ENCODE measurements at places on chromosomes 11 and 22.

GRCh38 chr11:3947061-3947460 lies 91.6 kb downstream of the STIM1 start:
- peak; percentile 70 for DNase-seq

GRCh38 chr22:50717709-50718351 lies 20.2 kb upstream of the ACR start:
- DNase-seq: no peak

DNA sequence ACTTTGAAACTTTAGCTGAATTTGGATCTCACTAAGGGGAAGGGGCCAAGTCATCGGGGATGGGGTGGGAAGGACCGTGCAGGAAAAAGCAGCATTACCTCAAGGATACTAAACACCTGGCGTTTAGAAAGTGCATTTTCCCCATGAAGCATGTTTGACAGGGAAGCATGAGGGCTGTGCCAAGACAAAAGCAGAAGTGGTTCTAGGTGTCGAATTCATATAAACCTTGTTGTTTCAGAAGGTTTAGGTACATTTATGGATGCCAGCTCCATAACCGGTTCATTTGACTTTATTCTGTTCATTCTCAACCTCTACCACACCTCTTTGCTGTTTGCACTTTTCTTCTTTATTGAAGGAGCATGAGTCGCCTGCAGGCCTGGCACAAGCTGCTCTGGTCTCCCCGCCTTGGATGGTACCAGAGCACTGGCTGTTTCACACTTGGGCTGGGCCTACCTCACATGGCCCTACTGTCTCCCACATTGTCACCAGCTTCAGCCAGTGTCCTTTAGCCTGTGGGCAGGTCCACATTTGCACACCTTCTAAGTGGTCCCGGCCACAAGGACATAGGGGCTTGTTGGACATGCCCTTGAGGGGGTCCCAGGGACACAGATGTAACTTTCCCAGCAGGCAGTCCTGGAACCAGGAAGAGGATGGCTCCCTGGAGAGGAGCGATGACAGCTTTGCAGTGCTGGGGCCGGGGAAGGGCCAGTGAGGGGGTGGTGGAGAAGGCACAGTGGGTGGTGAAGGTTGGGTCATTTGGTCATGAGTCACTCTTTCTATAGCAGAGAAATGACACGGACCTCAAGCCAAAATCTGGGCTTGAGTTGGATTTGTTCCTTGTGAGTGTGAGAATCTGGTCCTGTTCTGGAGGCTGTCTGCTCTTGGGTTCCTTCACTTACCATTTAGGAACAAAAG lies 3.2 kb upstream of the ST14 start:
- DNase-seq: no peak

DNA sequence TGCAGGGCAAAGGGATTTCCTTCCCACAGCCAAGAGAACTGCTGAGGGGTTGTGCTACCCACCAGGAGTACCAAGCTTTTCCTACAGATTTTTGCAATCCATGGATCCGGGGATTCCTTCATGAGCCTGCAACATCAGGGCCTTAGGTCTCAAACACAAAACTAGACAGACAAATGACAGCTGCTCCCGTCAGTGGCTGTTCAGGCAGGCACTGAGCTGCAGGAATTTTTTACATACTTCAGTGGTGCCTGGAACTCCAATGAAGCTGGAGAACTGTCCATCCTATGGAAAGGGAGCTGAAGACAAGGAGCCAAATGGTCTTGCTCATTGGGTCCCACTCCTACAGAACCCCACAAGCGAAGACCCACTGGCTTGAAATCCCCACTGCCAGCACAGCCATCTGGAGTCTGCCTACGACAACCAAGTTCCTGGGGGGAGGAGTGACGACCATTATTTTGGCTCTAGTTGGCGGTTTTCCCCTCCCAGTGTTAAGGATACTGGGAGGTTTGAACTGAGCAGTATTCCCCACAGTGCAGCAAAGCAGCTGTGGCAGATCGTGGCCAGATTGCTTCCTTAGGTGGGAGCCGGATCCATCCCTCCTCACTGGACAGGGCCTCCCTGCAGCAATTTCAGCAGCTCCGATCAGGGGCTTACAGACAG lies 157.7 kb upstream of the TMEM45B start:
- no peak for DNase-seq

- DNase-seq: no peak
Observed at GRCh38 chr11:18729426-18729825, 3.4 kb upstream of the IGSF22 start.

DNA sequence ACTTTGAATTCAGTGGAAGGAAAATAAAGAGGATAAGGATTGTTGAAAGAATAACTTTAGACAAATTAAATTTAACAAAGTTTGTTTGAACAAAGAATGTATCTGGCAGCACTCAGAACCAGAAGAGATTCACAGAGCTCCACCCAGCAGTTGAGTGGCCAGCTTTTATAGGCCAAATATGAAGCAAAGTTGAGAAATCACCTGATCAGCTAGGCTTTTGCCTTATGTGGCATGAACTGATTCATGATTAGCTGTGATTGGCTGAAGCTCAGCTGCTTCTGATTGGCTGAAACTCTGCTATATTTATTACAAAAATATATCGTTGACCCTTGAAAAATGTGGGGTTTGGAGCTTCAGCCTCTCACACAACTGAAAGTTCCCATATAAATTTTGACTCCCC lies 62.6 kb downstream of the PIWIL4 start:
- no peak for DNase-seq

GRCh38 chr22:25930083-25930482 lies 188.1 kb downstream of the MYO18B start:
- DNase-seq: no peak

DNA sequence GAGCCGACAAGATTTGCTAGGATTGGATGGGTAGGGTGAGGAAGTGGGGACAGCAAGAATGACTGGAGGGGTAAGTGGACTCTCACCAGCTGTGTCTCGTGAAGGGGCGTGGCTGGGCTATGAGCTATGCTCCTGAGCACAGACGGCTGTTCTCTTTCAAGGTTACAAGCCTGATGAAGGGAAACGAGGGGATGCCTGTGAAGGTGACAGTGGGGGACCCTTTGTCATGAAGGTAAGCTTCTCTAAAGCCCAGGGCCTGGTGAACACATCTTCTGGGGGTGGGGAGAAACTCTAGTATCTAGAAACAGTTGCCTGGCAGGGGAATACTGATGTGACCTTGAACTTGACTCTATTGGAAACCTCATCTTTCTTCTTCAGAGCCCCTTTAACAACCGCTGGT lies 19.9 kb downstream of the F2 start:
- no peak for DNase-seq

GRCh38 chr11:32894149-32894827 lies 1.7 kb downstream of the QSER1 start:
- no peak for DNase-seq

DNA sequence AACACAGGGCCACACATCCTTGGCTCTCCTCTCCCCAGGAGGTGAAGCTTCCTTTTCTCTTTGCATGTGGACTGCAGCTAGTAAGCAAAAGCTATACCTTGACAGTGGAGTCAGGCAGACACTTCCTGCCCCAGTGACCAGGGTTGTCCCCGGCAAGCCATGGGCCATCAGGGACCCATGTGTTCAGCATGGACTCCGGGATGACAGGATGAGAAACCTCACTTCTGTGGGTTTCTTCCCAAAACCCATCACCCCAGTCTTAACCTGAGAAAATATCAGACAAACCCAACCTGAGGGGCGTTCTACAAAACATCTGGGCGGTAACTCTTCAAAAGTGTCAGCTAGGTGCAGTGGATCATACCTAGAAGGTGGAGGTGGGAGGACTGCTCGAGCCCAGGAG lies 40.2 kb downstream of the GNB1L start:
- no peak for DNase-seq

GRCh38 chr11:119664701-119665420 lies 64.1 kb downstream of the NECTIN1 start:
- DNase-seq: no peak
